ENCODE measurements at places on chromosomes 3 and 15.

- no peak for DNase-seq
Observed at GRCh38 chr15:88690331-88690730, 51.5 kb downstream of the ISG20 start.

GRCh38 chr3:126442094-126442855 lies 33.4 kb downstream of the ZXDC start:
- DNase-seq, result no peak

DNA sequence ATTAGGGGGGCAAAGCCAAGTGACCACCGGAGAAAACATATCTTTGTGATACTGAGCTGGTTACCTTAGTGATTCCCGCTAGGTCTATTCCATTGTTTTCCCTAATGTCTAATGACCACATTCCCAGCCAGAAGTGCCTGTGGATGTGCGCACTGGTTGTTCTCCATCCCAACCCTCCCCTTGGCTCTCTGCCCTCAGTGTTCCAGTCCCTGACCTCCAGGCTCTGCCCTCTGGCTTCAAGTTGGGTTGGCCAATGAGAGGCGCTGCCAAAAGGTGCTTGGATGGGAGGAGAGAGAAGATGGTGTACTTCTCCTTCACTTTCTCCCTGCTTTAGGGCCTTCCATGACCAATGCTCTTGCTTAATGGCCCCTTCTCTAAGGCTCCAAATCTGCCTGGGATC lies 2.4 kb downstream of the COLQ start:
- DNase-seq, result no peak

GRCh38 chr3:179473565-179473964 lies 22.3 kb upstream of the GNB4 start:
- no peak for DNase-seq

DNA sequence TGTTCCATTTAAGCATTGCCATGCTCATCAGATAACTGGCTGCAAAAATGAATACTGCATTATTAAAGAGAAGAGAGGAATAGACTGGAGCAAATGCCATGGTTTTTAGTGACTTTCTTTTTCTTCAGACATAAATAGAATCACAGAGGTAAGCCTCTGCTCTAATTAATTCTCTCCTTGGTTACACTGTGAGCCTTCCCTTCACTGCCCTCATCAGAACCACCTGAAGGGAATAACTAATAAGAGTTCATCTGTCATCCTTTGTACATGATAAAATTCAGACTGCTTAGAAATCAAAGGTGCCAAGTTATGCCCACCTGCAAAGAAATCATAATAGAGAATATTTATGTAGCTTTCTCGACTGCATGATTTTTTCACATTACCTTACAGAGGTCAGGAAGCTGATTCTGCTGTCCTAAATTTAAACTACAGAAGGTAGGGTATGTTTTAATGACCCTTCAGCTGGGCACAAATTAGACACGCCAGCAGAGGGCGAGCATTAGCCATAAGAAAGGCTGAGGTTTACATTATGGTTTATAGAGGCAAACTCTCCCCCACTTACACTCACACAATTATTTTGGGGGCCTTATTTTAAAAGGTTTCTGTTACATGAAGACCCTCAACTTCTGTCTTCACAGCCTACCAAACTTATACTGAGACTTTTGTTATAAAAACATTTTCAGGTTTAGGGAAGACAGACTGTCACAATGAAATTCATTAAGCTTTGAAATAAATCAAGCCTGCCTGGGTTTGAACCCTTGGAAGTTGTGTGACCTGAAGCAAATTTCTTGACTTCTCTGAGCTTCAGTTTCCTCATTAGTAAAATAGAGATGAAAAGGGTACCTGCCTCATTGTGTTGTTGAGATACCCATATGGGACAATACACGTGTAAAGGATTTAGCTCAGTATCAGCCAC lies 15.3 kb upstream of the UNC13C start:
- DNase-seq, result no peak

DNA sequence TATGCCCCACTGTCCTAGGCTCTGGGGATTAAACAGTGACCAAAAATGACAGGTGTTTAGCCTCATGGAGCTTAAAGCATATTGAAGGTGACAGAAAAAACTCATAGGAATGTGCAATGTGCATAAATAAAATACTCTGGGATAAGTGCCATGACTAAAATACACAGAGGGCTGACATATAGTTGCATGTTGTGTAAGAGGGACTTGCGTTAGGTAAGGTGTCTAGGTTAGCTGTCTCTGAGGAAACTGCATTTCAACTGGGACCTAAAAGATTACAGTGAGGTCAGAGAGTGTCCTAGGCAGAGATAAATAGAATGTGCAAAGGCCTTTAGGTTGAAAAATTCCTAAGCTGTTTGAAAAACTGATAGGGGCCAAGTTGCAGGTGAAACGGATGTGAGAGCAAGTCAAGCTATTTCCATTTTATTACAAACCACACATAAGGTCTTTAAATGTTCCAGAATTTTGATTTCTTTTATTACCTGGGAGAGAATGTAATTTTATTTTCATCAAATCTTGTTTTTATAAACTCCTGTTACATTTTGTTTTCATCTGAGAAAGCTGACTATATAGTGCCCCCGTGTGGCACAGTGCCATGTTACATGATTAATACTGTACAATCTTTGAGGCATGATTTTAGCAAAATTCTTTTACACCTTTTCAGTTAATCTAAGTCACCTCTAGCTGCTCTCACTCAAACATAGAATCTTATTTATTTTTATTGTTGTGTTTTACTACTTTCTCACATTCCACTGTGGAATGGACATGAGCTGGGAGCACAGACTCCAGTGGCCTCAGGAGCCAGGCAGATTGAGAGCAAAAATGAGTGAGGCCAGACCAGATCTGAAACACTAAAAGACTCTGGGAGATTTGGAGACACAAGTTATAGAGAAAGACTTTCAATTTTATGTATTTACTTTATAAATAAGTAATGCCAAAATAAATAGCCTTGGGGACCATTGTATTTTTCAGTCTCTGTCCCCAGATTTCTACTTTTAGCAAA lies 259.6 kb upstream of the ZNF717 start:
- DNase-seq, result no peak

GRCh38 chr15:73338606-73339374 lies 30.0 kb downstream of the HCN4 start:
- DNase-seq, result no peak

- DNase-seq, result no peak
Observed at GRCh38 chr3:46414739-46415138, 7.7 kb downstream of the CCRL2 start.
